ENCODE measurements at places on chromosomes 13 and 19.

DNA sequence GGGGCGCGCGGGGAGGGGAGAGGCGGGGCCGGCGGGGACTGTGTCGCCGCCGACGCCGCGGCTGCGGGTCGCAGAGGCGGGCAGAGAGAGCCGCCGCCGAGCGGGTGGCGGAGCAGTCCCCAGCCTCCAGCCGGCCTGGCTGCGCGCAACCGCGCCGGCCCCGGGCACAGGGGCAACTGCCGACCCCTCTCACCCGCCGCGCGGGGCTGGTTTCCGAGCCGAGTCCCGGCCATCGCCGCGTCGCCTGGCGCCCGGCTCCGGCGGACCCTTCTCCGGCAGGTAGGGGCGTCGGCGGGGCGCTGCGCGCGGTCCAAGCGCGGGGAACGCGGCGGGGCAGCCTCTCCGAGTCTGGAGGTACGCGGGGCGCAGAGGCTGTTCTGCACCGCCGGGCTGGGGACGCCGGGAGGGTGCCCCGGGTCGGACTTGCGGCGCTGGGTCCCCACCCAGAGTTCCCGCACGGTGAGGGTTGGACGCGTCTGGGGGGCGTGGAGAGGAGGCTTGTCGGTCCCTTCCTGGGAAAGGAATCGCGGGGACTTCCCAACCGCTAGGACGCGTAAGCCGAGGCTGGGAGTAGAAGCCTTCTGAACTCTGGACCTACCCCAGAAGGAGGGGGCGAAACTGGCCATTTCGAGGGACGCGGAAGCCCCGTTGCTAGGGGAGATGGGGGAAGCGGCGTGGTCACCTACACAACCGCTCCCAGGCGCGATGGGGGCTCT lies 133.6 kb upstream of the MYO16 start:
- no peak for DNase-seq

GRCh38 chr19:41449079-41449864 lies 6.3 kb downstream of the ERICH4 start:
- DNase-seq, result peak; percentile 86

DNA sequence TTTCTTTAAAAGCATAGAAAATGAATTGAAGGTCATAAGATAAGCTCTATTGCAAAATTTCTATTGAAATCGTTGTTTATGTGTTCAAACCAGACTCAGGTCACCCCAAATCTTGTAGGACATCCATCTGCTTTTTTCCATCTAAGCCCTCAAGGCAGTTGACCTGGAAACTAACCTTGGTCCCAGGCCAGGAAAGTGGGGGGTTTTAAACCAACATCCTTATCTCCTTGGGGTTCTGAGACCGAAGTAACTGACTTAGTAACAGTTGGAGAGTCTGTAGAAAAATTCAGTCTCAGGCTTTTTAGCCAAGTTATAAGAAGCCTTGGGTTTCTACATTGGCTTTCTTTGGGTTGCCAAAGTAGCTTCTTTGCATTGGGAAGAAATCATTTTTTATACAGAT lies 23.4 kb downstream of the ZNF507 start:
- no peak for DNase-seq

GRCh38 chr19:12784871-12785430 lies 6.3 kb upstream of the JUNB start:
- DNase-seq, result no peak

DNA sequence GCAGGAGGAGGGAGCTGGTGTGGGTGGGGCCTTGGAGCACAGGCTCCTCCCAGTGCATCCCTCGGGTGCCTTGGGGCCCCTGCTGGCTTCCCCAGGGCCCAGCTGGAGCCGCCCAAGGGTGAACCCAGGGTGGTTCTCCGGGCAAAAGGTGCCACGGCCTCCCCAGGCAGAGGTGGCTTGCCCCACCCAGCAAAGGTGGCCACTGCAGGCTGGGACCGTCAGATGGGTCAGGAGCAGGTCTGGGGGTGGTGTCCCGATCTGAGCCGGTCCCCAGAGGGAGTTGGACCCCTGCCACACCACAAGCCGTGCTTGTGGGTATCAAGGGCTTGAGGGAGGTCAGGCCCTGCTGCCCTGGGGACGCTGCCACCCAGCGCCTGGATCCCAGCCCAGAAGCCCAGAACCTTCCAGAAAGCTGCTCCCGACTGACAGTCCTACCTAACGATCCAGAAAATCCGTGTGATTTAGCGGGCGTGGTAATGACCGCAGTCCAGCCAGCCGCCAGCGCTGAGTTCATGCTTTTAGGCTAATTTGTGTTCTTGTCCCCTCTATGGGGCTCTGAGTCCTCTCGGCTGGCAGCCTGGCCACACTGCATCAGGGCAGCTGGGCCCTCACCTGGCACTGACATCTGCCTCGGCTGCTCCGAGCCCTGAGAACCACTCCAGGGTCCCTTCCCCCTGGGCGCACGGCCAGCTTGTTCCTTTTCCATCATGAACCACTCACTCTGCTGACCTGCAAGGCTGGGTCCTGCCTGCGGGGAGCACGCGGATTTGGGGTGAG lies 5.0 kb upstream of the GRIN3B start:
- DNase-seq, result no peak

- no peak for DNase-seq
These were observed 29.4 kb downstream of the TSSK6 start for GRCh38 chr19:19485998-19486290.
